ENCODE measurements at places on chromosomes 1 and 21.

GRCh38 chr1:170247751-170248521 is 102.2 kb downstream of the NTMT2 start:
- DNase-seq = no peak

GRCh38 chr1:204503122-204503912 is 8.7 kb upstream of the PIK3C2B start:
- no peak for DNase-seq

- DNase-seq = no peak
These were observed 83.1 kb upstream of the AJAP1 start for GRCh38 chr1:4571263-4571662.

- DNase-seq = no peak
These were observed 111.7 kb upstream of the IRF2BP2 start for GRCh38 chr1:234721476-234722269.
